Peyer's patch (tissue), 4 donors: ENCODE measurements at places on chromosomes 11 and 22.

- no peaks in the 10 kb centered on the region for H3K4me1 ChIP-seq
- H3K36me3 ChIP-seq: no peaks in the 10 kb centered on the region
- H3K4me3 ChIP-seq: no peak overlapping the region
- no peaks in the 10 kb centered on the region for H3K27me3 ChIP-seq
- DNase-seq: no peak
Measured at GRCh38 chr22:44164031-44164430, 16.7 kb upstream of the PARVG start.

DNA sequence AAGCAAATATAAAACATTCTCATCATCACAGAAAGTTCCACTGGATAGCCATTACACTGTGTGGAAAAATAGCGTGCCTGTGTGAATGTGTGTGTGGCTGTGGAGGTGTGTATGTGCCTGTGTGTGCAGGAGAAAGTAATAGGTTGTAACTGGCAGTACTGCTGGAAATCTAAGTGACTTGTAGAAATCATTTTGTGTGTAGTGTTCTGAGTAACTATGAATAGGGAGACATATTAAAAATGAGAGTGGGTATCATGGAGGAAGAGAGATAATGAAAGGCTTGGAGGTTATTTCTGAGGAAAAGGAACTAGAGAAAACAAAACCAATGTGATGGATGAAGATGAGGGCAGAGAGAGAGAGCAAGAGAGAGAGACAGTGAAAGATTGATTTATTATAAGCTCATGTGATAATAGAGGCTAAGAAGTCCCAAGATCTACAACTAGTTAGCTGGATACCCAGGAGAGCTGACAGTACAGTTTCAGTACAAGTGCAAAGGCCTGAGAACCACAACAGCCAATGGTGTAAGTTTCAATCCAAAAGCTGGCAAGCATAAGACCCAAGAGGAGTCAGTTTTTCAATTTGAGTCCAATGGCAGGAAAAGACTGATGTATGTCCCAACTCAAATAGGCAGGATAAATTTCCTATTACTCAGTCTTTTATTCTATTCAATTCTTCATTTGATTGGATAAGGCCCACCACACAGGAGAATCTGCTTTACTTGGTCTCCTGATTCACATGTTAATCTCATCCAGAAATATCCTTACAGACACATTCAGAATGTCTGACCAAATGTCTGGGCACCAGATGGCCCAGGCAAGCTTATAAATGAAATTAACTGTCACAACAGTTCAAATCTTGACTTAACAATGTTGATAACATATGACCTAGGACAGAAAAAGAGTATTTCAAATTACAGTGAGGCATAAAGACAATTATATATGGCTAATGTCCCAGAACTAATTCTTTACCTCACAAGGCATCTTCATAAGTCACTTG, 14.9 kb downstream of the KBTBD3 start:
- no peaks in the 10 kb centered on the region for H3K36me3 ChIP-seq
- H3K27ac ChIP-seq: no peak overlapping the region
- H3K4me3 ChIP-seq: no peak overlapping the region
- no peaks in the 10 kb centered on the region for H3K4me1 ChIP-seq
- no peak for DNase-seq

DNA sequence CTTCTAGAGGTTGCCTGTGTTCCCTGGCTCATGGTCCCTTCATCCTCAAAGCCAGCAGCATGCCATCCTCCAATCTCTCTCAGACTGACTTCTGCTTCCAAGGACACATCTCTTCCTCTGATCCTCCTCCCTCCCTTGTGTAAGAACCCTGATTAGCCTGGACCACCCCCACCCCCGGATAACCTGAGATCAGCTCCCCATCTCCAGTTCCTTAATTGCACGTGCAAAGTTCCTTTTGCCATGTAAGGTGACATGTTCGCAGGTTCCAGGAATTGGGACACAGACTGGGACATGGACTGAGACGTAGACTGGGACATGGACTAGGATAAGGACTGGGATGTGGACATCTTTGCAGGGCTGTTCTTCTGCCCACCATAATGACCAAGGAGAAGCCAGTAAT, 925.3 kb downstream of the TBC1D22A start:
- no peak for DNase-seq
- no peaks in the 10 kb centered on the region for H3K36me3 ChIP-seq
- H3K27ac ChIP-seq: no peak overlapping the region
- H3K4me1 ChIP-seq: no peaks in the 10 kb centered on the region
- no peaks in the 10 kb centered on the region for H3K27me3 ChIP-seq
- no peak overlapping the region for H3K4me3 ChIP-seq

- no peak overlapping the region for H3K4me3 ChIP-seq
- H3K4me1 ChIP-seq: no peaks in the 10 kb centered on the region
- no peak for DNase-seq
- no peak overlapping the region for H3K27ac ChIP-seq
- H3K36me3 ChIP-seq: peaks cover 85% of the 10 kb centered on the region
Measured at GRCh38 chr11:46659908-46660307, 40.5 kb downstream of the ARHGAP1 start.

DNA sequence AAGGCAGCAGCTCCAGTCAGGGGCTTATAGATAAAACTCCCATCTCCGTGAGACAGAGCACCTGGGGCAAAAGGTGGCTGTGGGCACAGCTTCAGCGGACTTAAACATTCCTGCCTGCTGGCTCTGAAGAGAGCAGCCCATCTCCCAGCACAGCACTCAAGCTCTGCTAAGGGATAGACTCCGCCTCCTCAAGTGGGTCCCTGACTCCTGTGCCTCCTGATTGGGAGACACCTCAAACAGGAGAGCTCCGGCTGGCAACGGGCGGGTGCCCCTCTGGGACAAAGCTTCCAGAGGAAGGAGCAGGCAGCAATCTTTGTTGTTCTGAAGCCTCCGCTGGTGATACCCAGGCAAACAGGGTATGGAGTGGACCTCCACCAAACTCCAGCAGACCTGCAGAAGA, 279.4 kb downstream of the LARGE1 start:
- no peak overlapping the region for H3K4me3 ChIP-seq
- no peak overlapping the region for H3K27ac ChIP-seq
- no peak for DNase-seq
- no peaks in the 10 kb centered on the region for H3K27me3 ChIP-seq

GRCh38 chr11:47848700-47849155, 578 bp upstream of the NUP160 start:
- DNase-seq: no peak
- H3K27ac ChIP-seq: peak overlapping the region; percentile 98
- H3K4me1 ChIP-seq: no peaks in the 10 kb centered on the region
- H3K27me3 ChIP-seq: no peaks in the 10 kb centered on the region

- DNase-seq: no peak
- no peak overlapping the region for H3K4me3 ChIP-seq
- H3K27me3 ChIP-seq: no peaks in the 10 kb centered on the region
- H3K27ac ChIP-seq: no peak overlapping the region
Measured at GRCh38 chr22:24565077-24565476, 9.3 kb downstream of the SNRPD3 start.

DNA sequence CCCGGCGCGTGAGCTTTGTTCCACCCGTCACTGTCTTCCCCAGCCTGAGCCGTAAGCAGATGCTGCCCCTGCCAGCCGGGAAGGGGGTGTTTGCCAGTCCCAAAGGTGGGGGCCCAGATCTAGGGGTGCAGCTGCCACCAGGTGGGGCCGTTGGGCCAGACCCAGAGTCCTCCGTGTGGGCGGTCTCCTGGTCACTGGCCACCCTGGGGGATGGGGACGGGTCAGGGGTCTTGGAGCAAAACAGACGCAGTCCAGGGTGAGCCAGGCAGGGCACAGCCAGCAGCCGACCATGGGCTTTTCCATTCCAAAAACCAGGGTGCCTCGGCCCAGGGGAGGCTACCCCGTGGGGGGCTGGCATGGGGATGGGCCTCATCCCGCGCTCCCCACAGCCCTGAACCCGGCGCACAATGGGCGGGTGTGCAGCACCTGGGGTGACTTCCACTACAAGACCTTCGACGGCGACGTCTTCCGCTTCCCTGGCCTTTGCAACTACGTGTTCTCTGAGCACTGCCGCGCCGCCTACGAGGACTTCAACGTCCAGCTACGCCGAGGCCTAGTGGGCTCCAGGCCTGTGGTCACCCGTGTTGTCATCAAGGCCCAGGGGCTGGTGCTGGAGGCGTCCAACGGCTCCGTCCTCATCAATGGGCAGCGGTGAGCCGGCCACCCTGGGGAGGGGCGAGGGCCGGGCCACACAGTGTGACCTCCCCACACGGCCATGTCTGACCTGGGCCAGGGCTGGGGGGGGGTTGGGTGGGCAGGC, 3.5 kb downstream of the MUC5B start:
- no peaks in the 10 kb centered on the region for H3K36me3 ChIP-seq
- peak; percentile 45 for DNase-seq
- no peak overlapping the region for H3K4me3 ChIP-seq
- no peaks in the 10 kb centered on the region for H3K27me3 ChIP-seq

GRCh38 chr11:14813516-14813915, 78.5 kb downstream of the CYP2R1 start:
- no peaks in the 10 kb centered on the region for H3K4me1 ChIP-seq
- no peaks in the 10 kb centered on the region for H3K36me3 ChIP-seq
- no peaks in the 10 kb centered on the region for H3K27me3 ChIP-seq
- H3K27ac ChIP-seq: no peak overlapping the region
- H3K4me3 ChIP-seq: no peak overlapping the region

DNA sequence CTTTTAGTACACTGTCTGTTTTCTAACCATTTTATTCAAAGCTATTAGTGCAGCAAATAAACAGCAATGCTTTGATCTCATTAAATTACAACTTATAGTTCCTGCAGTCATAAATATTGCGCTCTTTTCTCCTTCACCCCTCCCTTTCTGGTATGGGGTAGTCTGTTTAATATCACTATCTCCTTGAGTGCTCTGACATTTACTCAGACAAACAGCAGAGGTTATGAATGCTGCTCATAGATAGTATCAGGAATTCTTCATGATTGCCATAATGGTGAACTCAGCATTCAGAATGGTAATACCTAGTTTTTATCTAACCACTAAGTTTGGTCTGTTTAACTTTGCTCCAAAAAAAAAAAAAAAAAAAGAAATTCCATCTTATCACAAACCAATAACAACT, 87.4 kb downstream of the EIF3M start:
- no peak overlapping the region for H3K4me3 ChIP-seq
- H3K4me1 ChIP-seq: no peaks in the 10 kb centered on the region
- H3K36me3 ChIP-seq: no peaks in the 10 kb centered on the region
- no peaks in the 10 kb centered on the region for H3K27me3 ChIP-seq
- no peak for DNase-seq

GRCh38 chr11:113529606-113530005, 54.4 kb upstream of the DRD2 start:
- H3K27ac ChIP-seq: no peak overlapping the region
- no peaks in the 10 kb centered on the region for H3K36me3 ChIP-seq
- no peak for DNase-seq
- no peaks in the 10 kb centered on the region for H3K4me1 ChIP-seq
- H3K4me3 ChIP-seq: no peak overlapping the region
- H3K27me3 ChIP-seq: no peaks in the 10 kb centered on the region

DNA sequence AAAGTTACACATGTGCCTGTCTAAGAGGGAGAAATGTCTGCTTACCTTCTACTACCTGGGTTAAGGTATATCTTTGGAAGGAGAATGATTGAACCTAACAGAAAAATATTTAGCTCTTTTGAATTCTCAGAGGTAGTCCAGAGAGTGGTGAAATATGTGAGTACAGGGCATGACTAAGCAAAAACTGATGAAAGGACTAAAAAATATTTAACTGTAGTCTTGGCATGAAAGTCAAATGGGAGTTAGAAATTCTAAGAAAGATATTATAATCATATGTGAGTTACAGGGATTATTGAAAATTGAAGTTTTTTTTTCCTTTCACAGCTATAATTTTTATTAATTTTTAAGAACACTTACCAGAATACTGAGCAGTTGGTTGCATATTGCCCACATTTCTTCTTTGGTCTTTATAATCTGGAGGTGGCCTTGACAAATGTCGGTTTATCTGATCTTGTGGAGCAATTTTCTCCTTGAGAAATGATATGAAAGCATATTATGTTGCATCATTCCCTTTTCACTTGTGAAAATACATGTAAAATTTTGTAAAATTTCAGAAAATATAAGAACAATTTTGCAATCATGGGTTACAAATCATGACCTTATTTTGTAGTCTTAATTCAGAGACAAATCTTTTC, 61.4 kb upstream of the MTMR2 start:
- H3K36me3 ChIP-seq: no peaks in the 10 kb centered on the region
- H3K27me3 ChIP-seq: no peaks in the 10 kb centered on the region
- DNase-seq: no peak
- no peak overlapping the region for H3K4me3 ChIP-seq
- H3K27ac ChIP-seq: no peak overlapping the region

GRCh38 chr11:86483940-86484794, 109.5 kb downstream of the CCDC81 start:
- DNase-seq: no peak
- H3K27ac ChIP-seq: no peak overlapping the region
- H3K36me3 ChIP-seq: no peaks in the 10 kb centered on the region
- no peaks in the 10 kb centered on the region for H3K4me1 ChIP-seq
- H3K27me3 ChIP-seq: no peaks in the 10 kb centered on the region

GRCh38 chr11:122343210-122343609, 227.2 kb upstream of the BLID start:
- H3K27ac ChIP-seq: no peak overlapping the region
- H3K4me1 ChIP-seq: no peaks in the 10 kb centered on the region
- DNase-seq: no peak
- no peak overlapping the region for H3K4me3 ChIP-seq

- no peaks in the 10 kb centered on the region for H3K36me3 ChIP-seq
- H3K4me1 ChIP-seq: no peaks in the 10 kb centered on the region
- H3K27me3 ChIP-seq: no peaks in the 10 kb centered on the region
- no peak for DNase-seq
- no peak overlapping the region for H3K4me3 ChIP-seq
- no peak overlapping the region for H3K27ac ChIP-seq
Measured at GRCh38 chr11:131109257-131109656, 193.0 kb upstream of the SNX19 start.

GRCh38 chr11:40094954-40095353, 1364.5 kb downstream of the LRRC4C start:
- no peaks in the 10 kb centered on the region for H3K36me3 ChIP-seq
- no peaks in the 10 kb centered on the region for H3K4me1 ChIP-seq
- H3K4me3 ChIP-seq: no peak overlapping the region
- no peak overlapping the region for H3K27ac ChIP-seq

- H3K27ac ChIP-seq: no peak overlapping the region
- no peak for DNase-seq
- no peaks in the 10 kb centered on the region for H3K4me1 ChIP-seq
- no peak overlapping the region for H3K4me3 ChIP-seq
Measured at GRCh38 chr11:118114266-118114665, 27.5 kb upstream of the SMIM35 start.

DNA sequence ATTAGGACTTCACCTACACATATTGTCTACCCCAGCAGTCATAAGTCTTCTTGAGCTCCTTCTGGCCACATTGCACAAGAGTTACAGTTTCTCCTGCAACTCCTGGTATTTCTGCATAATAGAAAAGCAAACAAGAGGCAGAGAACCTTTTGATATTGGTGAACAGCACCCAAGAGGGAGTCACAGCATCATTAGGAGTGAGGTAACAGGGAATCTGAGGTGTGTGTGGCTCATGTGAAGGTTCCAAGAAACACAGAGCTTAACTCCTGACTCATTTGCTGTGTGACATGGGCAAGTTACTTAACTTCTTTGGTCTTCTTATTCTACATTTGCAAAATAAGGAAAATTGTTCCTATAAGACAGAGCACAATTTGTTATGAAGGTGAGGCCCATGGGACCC, 374.6 kb downstream of the INSC start:
- no peaks in the 10 kb centered on the region for H3K4me1 ChIP-seq
- no peaks in the 10 kb centered on the region for H3K36me3 ChIP-seq
- H3K27me3 ChIP-seq: no peaks in the 10 kb centered on the region
- no peak overlapping the region for H3K4me3 ChIP-seq
